A549 treated with CpdA at 1 μM for 4 hours (cell line): ENCODE measurements at places on chromosomes 1 and 21. TPM values are rescaled to one million over a fixed set of nuclear protein-coding genes. Genes with fewer than 3 reads are reported as not detected.

HMGCS2 gene
- not detected in 5 replicates for total RNA-seq

ARMH1 gene
- total RNA-seq = 0.48 to 1.1 TPM (median 0.66 TPM) in 5 replicates

DCST2 gene
- 0.32 to 0.79 TPM (median 0.43 TPM) in 4 of 5 replicates, not detected in the other for total RNA-seq

PRAMEF17 gene
- total RNA-seq = not detected in 5 replicates

RIMKLA gene
- total RNA-seq = 0.70 to 1.1 TPM (median 0.84 TPM) in 5 replicates

LCE5A gene
- total RNA-seq = 0.18 TPM in 1 of 5 replicates, not detected in the others

TMIGD3 gene
- not detected in 5 replicates for total RNA-seq

NBPF10 gene
- 0.49 to 0.78 TPM (median 0.55 TPM) in 5 replicates for total RNA-seq

GRIK1 gene
- total RNA-seq = not detected in 5 replicates

HRNR gene
- total RNA-seq = 0.01 TPM in 1 of 5 replicates, not detected in the others

CELA3A gene
- not detected in 5 replicates for total RNA-seq

GSTM3 gene
- total RNA-seq = 21.7 to 28.1 TPM (median 24.7 TPM) in 5 replicates

TNN gene
- 0.01 TPM in 1 of 5 replicates, not detected in the others for total RNA-seq
